Endothelial cell of umbilical vein (primary cell): ENCODE measurements at places on chromosomes 1 and 21. TPM values are rescaled to one million over a fixed set of nuclear protein-coding genes. Genes with fewer than 3 reads are reported as not detected.

SUSD4 gene
- not detected in 2 replicates for total RNA-seq

GBP3 gene
- 7.3 and 12.7 TPM in 2 replicates for total RNA-seq

DNA sequence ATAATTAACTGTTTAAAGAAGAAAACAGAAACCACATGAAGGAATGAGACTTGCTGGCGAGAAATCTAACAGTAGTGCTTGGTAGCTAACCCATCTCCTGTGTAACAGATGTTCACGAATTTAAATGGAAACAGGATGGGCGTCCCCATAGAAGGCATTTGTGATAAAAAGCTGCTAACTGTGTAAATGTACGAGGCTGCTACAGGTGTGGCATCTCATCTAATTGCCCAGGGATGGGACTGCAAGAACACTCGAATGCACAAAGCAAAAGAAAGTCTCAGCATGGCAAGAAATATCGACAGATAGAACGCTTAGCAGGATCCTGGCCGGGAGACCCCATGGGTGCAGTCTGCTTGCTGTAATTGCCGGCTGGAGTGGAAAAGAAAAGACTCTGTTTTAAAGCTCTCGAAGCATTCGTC is 112.7 kb downstream of the RUNX1 start:
- DNase-seq = no peak

- peak; percentile 47 for DNase-seq
Measured at GRCh38 chr1:101506541-101507164, 269.8 kb downstream of the S1PR1 start.

- peak; percentile 24 for DNase-seq
Measured at GRCh38 chr1:43968348-43968948, 1.4 kb upstream of the DPH2 start.

LCE1D gene
- total RNA-seq = not detected in 2 replicates

CHI3L2 gene
- not detected in 2 replicates for total RNA-seq

GRCh38 chr1:22689505-22689904 is 21.1 kb upstream of the EPHB2 start:
- DNase-seq = no peak
